LoVo (cell line): ENCODE measurements at places on chromosomes 6 and 20.

DNA sequence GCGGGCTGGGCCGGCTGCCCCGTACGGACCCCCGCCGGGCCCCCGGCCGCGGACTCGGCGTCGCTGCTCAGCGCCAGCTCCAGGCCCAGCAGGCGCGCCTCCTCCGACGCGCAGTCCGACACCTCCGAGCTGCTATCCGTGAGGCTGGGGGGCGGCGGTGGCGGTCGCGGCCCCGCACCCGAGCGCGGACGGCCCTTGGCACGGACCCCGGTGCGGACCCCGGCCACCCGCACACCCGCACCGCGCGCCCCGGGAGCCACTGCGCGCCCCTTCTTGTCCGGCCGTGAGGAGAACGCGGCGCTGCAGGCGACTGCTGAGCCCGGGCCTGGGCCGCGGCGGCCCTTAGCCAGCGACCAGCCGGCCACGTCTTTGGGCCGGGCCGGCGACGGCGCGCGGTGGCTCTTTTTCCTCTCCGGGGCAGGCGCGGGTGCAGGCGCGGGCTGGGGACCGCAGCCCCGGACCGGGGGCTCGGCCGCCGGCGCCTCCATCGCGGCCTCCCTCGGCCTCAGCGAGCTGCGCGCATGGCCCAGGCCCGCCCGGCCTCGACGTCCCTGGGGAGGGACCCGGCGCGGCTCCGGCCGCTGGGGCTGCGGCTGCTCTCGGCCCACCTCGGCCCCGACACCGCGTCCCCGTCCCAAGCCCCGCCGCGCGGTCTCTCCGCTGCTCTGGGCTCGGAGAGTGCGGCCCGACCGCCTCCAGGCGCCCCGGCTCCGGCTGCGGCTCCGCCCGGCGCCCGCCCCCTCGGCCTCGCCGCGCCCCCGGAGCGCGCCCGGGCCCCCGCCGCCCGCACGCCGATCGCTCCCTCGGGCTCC, 12.9 kb upstream of the TLDC2 start:
- no peak for DNase-seq

- DNase-seq = no peak
Observed at GRCh38 chr6:70394518-70395300, 18.6 kb upstream of the FAM135A start.

DNA sequence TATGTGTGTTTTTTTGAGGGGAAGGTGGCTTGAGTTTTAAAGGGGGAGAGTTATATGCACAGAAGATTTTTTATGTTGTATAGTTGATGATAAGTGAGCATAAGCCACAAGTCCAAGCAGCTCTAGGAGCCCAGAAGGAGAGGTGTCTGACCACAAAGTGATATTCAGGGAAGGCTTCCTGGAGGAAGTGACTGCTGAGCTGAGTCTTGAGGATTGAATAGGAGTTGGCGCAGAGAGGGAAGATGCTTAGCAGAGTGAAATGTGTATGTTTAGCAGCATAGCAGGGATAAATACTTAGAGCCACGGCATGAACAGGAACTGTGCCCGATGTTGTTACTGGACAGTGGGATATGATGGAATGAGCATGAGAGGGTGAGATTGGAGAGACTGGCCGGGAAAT, 255.1 kb upstream of the KCNG1 start:
- no peak for DNase-seq

- no peak for DNase-seq
Observed at GRCh38 chr20:63027922-63028389, 21.2 kb upstream of the BHLHE23 start.

DNA sequence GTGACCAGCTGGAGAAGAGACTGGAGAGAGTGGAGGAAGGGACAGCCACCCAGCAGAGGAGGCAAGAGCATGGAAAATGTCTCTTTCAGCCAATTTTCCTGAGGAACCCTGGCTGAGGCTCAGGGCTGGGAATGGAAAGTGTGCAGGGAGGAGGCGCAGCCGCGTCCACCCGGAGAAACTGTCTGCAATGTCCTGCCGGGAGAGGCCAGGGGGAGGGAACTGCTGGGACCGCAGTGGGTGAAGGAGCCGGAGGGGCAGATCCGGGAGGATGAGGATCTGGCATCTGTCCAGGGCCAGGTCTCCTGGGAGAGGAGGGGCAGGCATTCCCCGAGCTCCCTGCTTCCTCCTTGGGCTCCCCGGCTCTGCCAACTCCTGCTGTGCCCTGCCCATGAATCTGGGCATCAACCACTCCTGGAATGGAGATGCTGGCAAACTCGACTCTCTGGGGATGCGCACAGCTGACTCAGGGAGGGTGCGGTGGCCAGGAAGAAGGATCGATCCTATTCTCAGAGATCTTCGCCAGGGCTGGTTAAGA, 17.4 kb upstream of the HM13 start:
- peak; percentile 50 for DNase-seq

DNA sequence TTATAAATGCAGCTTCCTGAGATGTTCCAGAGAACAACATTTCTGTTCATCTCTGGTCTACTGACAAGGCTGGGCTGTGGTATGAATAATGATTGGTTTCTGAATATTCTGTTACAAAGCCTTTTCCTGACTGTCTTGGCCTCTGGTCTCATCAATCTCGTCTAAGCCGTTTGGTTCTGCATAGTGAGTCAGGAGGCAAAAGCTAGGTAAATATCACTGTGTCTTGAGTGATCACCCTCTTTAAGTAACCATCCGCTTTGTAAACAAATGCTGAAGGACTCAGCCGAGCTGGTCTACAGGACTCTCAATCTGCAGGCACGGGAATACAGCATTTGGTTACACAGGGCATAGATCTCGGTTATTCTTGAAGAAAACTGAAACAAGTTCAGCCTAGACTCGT, 511.9 kb downstream of the KIF16B start:
- no peak for DNase-seq

- DNase-seq = no peak
Observed at GRCh38 chr6:5231289-5231688, 29.5 kb downstream of the LYRM4 start.

DNA sequence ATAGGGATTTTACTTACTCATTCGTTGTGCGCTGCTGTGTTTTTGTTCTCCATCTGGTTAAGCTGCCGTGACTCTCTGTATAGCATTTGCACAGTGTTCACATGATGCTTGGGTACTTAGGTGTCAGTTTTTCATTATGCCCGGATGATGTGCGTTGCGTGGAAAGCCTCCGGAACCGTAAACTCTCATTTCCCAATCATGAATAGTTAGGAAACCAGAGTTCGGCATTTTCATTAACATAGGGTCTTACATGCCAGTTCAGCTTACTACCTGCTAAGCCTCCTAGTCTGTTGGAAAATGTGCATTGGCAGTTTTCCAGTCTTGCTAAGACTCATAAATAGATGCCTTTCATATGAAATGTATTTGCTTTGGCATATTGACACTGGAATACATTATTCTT, 483.4 kb upstream of the FLRT3 start:
- no peak for DNase-seq

DNA sequence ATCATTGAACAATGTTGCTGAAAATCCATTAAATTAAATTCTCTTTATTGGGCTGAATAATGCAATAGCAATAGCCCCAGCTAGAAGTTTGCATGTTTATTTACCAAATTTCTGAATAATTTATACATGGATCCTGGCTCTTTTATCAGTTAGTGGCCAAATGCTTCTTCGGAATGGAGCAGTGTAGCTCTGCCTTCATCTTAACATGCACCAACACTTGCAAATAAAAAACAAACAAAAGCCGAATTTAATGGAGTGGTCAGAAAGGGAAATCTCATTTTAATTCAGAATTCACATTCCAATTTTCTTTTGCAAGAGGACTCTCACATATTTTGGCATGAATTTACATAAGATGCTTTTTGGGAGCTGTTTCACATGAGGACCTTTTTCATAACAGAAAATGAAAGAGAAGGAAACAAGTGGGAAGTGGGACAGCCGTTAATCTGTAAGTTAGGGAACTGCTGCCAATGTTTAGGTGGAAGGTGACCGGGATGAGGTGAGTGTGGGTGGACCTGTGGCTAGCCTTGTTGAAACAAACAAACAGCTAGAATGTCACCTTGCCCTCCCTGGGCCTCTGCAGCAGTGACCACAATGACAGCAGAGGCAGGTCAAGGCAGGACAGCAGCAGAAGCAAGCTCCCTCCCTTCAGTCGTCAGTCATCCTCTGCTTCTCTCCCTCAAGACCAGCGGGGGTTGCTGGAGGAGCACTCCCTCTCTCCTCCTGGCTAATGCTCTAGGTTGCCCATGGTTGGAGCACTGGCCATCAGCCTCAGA, 73.2 kb downstream of the INSM1 start:
- DNase-seq = no peak

DNA sequence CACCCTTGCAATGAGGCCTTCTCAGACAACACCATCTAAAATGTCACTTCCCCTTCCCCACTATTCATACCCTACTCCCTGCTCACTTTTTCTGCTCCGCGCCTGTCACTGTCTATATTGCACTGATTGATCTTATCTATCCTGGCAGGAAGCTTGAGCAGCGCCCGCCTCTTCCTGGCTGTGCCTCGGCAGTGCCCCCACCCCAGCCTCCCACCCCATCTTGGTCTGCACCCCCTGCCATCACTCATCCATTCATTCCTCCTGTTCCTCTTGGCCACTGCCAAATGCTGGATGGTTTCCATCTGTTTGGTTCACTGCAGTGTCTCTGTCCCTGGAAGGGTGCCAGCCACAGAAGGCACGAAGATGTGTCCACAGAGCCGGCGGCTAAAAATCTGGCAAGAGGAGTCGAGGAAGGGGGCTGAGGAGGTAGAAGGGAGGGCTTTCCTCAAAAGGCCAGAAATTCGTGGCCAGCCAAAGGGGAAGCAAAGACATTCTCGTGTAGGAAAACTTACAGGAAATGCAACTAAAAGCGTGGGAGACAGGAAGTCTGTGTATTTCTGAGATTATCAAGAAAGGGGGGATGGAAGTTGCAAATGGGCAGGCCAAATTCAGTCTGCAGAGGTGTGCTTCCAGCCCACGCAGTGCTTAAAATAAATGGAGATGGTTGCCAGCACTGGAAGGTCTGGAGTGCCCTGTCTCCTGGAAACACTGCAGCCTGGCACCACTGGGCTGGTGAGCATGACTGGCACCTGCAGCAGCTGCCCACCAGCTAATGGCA, 27.6 kb downstream of the SYNJ2 start:
- no peak for DNase-seq

DNA sequence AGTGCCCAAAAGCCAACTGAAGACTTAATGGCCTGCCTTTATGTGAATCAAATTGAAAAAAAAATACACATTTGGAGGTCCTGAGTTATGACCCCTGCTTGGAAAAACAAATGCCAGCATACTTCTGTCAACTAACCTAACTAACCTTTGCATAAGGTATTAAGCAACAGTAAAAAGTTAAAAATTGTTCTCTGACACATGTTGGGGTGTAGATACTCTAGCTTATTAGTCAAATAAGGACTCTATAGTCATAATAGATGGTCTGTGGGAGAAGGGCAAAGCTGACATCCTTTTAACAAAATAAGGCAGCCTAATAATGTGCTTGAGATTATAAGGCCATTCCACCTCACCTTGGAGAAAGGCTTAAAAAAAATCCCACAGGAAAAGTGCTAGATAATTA, 140.5 kb downstream of the HIVEP2 start:
- DNase-seq = no peak

GRCh38 chr20:47252879-47253307, 103.6 kb downstream of the ZMYND8 start:
- no peak for DNase-seq

GRCh38 chr6:32184084-32184640, at the start of gene AGER:
AGER (minus strand) TSS chr6:32184253; CDS start chr6:32184222, 31 bp downstream.
- DNase-seq = no peak

DNA sequence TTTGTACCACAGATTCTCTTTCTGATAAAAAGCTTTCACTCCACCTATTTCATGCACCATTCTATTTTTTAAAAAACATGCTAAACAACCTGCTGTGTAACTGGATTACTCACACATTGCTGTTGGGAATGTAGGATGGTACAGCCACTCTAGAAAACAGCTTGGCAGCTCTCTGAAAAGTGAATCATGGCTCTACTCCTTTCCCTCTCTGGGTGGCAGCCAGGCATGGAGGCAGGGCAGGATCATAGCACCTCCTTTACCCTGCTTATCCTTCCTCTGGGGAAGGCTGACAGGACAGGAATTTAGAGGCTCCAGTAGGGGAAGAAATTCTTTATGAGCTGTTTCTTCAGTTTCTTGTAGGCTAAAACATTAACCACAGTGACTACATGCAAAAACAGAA, 6.7 kb upstream of the VNN2 start:
- peak; percentile 27 for DNase-seq

DNA sequence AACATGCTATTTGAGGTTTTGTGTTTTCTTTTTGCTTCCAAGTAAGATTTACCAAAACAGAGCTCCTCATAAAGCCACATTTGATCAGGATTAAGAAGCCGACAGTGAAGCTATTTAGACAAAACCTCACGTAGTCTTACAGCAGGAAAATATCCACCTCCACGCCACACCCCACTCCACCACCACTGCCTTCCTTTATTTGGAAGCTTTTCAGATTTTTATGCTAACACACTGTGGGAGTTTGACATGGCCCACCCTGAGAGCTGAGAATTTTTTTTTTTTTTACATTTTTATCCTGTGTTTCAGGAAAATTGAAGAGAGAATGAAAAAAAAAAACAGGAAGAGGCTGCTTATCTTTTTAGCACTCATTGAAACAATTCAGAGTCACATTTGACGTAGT, 104.8 kb upstream of the MC3R start:
- DNase-seq = no peak

- no peak for DNase-seq
Observed at GRCh38 chr6:2116496-2116895, 128.9 kb downstream of the GMDS start.

DNA sequence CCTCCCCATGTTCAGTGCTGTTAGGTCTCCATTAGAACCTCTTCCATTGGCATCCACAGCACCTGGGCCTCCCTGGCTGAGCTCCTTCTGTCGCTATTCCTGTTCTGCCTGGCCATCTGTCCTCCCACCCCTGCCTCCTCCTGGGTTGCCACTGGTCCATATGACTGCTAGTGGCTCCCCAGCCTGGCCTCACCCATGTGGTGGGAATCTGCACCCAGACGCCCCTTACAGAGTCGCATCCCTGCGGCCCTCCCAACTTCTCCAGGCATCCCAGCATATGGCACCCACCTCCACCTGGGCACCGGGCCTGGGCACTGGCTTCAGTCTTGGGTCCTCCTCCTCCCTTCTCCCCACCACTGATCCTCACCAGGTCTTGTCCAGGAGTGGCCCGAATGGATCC, 7.7 kb downstream of the CDC25B start:
- no peak for DNase-seq

GRCh38 chr6:111580826-111581505, 24.7 kb downstream of the TRAF3IP2 start:
- DNase-seq = no peak

GRCh38 chr6:167819576-167819975, 7.1 kb upstream of the AFDN start:
- no peak for DNase-seq
